NCI-H1048 (cell line): ENCODE measurements at places on chromosomes 5 and 9.

- DNase-seq = no peak
Observed at GRCh38 chr9:88750832-88751360, 215.9 kb downstream of the NXNL2 start.

DNA sequence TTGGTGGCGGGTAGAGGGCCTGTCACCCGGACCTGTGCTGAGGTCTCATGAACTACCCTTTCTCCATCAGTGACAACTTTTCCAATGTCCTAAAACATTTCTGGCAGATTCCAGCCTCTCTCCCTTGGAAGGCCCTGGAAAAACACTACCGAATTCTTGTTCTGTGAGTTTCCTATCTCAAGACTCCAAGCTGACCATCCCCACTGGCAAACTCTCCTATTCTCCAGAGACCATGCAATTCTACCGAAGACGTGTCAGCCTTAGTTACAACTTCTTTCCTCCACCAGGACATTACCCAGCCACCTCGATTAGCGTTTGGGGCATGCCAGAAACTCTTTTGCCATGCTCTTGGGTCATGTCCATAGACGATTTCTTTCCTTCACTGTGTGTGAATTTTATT lies 26.8 kb upstream of the GABRP start:
- no peak for DNase-seq

DNA sequence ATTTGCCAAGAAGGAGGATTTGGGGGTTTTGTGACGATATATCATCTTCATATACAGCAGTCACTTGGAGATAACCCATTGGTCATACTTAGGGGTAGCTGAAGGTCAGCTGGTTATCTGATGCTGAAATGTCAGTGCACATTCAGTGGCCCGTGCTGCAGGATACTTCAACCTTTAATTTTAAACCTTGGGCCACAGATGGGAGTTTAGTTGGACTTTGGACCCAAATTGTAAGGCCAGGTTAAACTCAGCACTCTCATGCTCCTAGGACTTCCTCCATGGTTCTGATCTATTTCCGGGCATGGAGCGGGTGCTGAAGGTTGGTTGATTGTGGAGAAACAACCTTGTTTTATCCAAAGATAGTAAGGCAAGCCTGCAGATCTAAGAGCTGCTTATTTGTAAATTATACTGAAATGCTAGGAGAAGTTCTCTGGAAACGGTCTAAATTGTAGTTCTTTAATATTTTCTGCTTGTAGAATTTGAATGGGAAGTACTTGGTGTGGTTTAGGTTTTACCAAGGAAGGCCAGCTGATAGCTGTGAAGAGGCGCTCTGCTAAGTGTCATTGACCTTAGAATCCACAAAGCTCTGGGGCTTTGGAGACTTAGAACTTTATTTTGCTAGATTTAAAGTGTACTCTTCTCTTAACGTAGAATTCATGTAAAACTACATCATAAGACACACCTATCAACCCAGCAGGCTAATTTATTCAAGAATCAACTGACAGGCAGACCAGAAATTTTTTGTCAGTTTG lies 38.6 kb downstream of the SLC44A1 start:
- DNase-seq = no peak

GRCh38 chr5:132383261-132383660 lies 13.8 kb downstream of the SLC22A5 start:
- no peak for DNase-seq

DNA sequence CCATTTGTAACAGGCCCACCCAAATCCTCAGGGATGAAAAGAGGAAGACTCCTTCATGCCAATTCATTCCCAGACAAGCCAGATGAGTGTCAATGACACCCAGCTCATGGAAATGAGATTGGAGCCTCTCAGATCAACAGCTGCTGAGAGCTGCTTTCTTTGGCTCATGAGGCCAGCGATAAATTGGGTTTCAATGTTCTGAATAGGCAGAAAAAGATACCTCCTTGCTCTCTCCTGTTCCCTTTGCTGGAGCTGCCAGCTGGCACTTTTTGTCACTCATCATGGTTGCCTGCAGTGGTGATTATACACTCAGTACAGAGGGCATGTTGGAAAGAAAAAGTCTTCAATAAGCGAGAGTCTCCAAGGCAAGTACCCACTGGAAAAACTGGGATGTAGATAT lies 47.1 kb downstream of the SH3RF2 start:
- no peak for DNase-seq

- no peak for DNase-seq
Observed at GRCh38 chr5:139488260-139488659, 5.7 kb upstream of the STING1 start.
